ENCODE measurements at places on chromosomes 1 and 21.
A peak's percentile ranks its signal among the peaks of the same experiment; 100 is the strongest.

DNA sequence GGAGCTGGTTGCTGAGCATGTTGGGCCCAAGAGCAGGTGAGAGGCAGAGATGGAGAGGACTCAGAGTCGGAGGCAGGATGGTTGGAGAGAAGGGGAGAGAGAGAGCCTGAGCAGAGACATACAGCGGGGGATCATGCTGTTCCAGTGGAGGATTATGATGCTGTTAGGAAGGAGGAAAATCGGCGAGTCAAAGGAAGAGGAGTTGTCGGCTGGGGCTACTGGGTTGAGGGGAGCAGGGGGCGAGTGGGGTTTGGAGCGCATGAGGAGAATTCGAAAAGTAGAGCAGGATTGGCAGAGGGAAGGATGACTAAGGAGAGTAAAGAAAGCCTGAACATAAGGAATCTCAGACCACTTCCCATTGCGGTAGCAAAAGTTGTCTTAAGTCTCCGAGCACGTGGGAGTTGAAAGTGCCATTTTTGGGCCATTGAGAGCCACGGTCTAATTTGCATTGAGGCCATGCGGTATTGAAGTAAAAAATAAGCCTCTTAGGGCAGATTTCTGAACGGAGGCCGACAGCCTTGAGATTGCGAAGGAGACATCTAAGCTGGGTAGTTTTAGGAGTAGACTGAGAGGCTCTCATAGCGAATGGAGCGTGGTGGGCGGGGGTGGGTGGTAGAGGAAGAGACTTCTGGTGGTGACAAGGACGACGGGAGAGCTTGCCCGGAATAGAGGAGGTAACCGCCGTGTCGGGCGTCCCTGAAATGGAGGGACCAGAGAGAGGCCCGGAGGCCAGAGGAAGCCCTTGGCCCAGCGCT lies 140.4 kb upstream of the ETV3 start:
- no peak for DNase-seq

GRCh38 chr21:20703112-20703767 lies 295.0 kb upstream of the NCAM2 start:
- no peak for DNase-seq

DNA sequence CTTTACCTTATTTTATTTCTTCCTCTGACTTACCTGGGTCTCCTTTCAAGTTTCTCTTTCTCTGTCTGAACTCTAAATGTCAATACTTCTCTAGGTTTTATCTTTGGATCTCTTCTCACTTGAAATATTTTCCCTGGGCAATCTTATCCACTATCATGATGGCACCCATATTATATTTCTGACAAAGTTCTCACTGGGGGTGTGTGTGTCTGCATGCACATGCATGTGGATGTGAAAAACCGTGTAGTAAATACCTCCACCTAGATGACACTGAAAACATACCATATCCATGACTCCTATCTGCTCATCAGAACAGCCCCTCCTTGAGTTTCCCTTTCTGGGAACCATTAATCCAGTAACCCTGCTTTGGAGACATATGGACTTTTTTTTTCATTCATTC lies 30.9 kb downstream of the DNASE2B start:
- no peak for DNase-seq

- no peak for DNase-seq
Measured at GRCh38 chr1:239843541-239843940, 248.1 kb upstream of the FMN2 start.

DNA sequence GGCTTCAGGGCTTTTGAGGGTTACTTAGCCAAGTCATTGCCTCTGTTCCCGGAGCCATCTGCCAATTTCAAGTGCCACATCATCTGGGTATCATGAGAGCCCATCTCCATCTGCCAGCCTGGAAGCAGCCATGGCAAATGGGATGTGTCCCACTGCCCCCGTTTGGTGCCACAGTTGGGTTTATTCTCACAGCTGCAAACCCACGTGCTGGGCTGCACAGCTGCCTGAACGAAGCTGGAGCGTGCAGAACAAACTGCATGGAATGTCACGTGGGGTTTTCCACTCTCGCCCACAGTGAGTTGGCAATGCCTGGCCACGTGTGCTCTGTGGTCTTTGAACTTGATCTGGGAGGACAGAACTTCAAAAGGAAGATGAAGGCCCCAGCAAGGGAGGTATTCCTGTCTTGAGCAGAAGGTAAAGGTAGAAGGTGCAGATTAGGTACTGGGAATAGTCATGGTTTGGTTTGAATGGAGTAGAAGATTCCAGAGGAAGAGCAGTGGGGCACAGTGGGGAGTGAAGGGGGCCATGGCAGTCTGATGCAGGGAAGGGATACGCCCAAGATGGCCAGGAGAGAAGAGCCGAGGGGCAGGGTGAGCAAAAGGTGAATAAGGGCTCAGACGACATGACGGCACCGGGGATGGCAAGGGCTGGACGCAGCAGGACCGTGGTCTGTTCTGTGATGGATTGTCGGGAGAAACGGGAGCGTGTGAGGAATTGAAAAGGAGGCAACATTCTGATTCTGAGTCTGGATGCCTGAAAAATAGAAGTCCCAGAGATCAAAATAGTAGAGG lies 222.0 kb downstream of the KAZN start:
- no peak for DNase-seq

GRCh38 chr1:227125929-227126545 lies 185.9 kb downstream of the COQ8A start:
- DNase-seq: no peak

DNA sequence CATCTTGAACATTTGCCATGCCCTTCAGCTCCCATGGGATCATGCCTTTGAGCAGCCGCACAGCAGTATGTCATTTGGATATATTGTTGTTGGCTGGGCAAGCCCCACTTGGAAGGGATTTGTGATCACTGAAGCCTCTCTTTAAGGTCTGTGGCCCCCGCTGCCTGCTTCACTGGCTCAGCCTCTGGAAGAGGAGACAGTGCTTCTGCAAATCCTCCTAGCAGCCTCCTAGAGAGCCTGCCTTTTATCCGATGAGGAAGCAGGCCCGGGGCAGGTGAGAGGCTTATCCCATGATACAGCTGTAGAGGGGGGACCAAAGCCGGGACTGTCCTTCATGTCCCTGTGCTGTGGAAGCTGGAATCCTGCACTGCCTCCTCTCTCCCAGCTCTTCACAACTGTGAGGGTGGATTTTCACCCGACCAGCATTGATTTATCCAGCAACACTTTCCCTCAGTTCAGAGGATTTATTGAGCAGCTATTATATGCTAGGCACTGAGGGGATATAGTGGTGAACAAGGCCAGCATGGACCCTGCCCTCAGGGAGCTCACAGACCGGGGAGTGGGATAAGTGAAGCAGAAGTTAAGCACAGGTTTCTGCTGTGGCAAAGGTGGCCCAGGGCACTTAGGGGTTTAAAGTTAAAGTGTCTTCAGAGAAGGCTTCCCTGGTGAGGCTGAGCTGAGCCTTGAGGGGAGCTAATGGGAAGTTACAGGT lies 3.9 kb downstream of the TMEM61 start:
- no peak for DNase-seq

DNA sequence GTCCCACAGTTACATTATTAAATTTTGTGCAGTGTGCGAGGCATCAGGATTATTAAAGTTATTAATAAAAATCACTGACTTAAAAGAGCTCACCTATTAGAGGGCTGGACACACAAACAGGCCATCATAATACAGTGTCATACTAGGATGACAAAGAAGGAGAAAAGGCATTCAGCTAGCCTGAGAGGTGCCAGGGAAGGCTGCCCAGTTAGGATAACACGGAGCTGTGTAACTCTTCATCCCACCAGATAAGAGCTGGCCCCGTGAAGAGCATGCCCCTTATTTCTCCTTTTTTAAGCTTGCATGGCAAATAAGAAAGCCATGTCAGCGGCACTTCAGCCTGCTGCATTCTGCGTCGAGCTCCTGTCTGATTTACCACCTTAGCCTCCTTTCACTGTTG lies 109.5 kb downstream of the KCNK1 start:
- DNase-seq: no peak

GRCh38 chr1:29271724-29272123 lies 35.4 kb downstream of the PTPRU start:
- no peak for DNase-seq

DNA sequence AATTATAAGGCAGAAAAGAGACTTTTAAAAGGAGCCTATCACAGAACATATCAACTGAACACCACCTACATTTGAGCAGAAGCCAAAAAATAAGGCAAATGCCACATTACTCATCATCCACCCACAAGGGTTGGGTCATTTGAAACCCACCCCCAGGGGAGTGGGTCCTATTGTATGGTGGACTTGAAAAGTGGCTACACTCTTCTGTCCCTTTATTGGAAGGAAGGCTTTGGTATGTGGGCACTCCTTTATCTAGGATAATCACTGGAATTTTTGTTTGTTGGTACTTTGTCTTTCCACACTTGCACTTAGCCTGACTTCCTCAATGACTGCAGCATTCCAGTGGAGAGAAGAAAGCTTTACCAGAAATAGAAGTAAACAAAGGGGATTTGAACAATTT lies 157.2 kb upstream of the COL11A1 start:
- no peak for DNase-seq

DNA sequence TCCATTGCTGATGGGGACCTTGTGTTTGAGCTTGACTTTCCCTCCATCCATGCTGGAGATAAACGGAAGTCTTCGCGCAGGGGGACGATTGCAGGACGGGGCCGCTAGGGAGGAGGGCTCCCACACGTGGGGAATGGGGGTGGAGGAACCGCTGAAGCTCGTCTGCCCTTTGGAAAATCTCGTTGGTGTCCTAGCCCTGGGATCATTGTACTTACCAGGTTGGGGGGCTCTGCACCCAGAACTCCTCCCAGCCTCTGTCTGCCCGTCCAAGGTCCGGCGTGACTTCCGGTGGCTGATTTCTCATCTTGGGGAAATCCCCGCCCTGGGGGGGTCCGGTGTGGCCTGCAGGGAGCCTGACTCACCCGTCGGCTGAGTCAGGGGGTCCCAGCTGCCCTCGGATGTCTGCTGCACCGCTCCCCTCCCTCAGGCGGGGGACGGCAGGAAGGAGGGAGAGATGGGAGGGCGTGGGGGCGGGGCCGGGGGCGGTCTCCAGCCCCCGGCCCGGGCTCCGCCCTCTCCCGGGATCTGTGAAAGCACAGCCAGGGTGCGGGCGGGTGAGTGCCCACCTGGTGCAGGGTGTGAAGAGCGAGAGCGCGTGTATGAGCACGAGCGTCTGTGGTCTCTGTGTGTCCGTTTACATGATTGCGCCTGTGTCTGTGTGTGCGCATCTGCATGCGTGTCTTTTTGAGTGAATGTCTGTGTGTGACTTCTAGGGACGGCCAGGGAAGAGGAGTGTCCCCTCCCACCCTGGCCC lies 35.8 kb downstream of the PIK3CD start:
- DNase-seq: peak; percentile 62

DNA sequence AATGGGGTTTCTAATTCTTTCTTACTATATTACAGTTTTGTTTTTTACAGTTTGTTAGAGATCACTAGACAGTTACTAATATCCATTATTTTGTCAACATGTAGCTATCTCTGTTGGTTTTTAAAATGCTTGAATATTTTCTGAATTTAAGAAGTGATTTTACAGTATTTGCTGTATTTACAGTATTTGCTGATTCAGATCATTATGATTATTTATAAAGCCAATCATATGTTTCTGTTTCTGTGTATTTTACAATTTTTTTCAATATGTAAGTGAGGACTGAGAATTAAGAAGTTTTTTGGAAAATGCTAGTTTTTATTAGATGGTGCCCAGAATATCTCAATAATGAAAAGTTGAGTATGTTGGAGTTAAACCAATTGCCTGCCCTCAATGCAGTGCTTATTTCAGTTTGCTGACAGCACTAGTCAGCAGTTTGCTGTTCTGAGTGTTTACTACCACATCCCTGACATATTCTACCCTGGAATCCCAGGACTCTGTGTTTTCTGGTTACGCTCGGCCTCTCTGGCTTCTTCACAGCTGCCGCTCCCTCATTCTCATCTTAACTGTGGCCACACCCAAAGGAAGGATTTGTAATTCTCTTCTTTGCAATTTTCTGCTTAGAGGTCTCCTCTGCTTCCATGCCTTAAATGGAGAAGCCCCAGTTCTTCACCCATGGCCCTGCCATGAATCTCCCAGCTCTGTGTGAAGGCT lies 68.0 kb upstream of the BACH1 start:
- no peak for DNase-seq

- DNase-seq: no peak
Measured at GRCh38 chr1:7103874-7104273, 318.6 kb downstream of the CAMTA1 start.

- DNase-seq: no peak
Measured at GRCh38 chr21:42669041-42669440, 15.6 kb downstream of the PDE9A start.

DNA sequence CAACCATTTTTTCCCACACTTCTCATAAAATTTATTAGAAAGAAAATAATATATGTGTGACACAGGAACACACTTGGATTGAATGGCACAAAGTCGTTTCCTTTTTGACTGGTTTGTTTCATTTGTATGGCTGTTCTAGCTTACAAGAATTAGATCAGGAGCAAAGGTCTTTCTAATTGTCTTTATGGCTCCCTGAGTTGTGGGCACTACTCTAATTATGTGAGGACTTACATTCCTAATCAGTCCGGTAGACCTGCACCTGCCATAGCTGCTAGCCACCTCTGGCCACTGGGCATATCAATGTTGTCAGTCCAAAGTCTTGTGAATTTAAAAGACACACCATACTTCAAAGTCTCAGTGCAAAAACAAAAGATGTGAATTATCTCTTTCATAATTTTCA lies 346.7 kb downstream of the NTNG1 start:
- no peak for DNase-seq

DNA sequence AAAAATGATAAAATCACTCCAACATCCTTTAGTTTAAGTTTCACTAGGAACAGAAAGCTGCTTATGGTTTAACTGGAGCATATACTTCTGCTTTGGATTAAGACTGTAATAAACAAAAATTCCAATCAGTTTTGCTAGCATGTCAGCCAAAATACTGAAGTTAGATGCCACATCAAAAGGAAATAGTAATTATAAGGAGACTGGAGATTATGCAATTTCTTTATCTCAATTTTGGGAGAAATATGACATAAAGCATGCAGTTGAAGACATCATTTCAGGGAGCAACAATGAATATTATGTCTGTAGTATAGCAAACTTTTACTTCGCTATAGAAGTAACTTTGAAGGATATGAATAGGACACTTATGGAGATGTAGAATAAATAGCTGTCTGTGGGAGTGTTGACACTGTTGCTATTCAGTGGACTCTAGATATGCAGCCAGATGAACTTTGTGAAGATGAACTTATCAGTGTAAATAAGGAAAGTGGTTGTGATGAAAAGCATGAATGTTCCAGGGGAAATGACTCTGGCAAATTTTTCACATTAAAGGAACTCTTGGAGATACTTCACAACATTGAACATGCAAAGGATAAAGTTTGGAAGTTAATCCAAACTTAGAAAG lies 107.8 kb downstream of the RABGAP1L start:
- DNase-seq: no peak
